ENCODE measurements at places on chromosomes 4 and X. TPM values are rescaled to one million over a fixed set of nuclear protein-coding genes. Genes with fewer than 3 reads are reported as not detected.

DNA sequence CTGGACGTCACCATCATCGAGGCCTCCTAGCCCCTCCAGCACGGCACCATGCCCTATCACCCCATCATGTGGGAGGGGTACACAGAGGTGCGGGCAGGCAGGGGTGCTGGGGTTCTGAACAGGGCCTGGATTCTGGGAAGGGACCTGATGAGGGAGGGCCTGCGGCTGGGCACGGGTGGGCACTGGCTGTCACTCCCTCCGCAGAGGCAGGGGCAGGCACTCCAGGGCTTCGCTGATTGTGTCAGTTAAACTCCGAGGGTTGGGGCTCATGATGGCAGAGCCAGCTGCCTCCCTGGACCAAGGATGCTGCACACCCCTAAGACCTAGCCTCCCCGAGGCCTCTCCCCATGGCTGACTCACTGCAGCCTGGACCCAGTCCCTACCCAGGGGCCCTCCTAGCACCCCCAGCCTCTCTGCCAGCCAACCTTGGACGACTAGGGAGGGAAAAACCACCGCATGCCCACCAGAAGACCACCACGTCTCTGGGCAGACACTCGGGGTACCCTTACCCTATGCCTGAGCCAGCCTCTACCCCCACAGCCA lies 45.9 kb downstream of the ZFYVE28 start:
- H3K4me3 ChIP-seq: no peak overlapping the region
- H3K36me3 ChIP-seq: no peaks in the 10 kb centered on the region
- no peaks in the 10 kb centered on the region for H3K4me1 ChIP-seq

DNA sequence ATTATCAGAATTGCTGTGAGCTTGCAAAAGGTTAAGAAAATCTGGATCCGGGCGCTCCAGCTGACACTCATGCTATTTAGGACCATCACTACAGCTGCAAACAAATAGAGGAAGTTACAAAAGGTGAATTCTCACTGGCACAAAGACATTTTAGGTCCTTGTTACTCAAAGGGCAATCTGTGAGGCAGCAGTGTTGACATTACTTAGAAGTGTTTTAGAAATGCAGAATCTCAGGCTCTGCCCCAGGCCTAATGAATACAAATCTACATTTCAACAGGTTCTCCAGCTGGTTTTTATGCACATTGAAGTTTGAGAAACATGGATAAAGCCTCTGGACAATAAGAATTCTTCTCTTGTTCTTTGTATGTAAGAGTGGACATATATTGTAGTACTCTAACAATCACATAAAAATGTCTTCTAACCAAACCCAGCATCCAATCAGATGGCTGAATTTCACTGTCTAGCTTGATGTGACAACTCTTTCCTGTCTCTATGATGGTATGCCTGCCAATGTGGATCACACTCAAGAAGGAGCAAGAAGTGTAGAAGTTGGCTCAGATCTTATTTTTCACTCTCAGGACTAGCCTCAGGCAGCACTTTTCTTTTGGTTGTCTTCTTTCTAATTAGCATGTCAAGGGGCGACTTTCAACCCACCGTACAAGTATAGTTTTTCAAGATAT lies 18.8 kb downstream of the SLC7A11 start:
- no peak overlapping the region for H3K4me3 ChIP-seq
- no peak for DNase-seq
- no peaks in the 10 kb centered on the region for H3K27me3 ChIP-seq

- H3K4me3 ChIP-seq: no peak overlapping the region
- no peak for DNase-seq
- no peaks in the 10 kb centered on the region for H3K4me1 ChIP-seq
- no peak overlapping the region for H3K27ac ChIP-seq
Measured at GRCh38 chr4:95186666-95187065, 362.1 kb downstream of the UNC5C start.

GRCh38 chrX:103098488-103098887 lies 5.5 kb upstream of the NXF3 start:
- no peaks in the 10 kb centered on the region for H3K4me1 ChIP-seq
- H3K27me3 ChIP-seq: no peaks in the 10 kb centered on the region
- no peak overlapping the region for H3K27ac ChIP-seq
- no peaks in the 10 kb centered on the region for H3K36me3 ChIP-seq

DNA sequence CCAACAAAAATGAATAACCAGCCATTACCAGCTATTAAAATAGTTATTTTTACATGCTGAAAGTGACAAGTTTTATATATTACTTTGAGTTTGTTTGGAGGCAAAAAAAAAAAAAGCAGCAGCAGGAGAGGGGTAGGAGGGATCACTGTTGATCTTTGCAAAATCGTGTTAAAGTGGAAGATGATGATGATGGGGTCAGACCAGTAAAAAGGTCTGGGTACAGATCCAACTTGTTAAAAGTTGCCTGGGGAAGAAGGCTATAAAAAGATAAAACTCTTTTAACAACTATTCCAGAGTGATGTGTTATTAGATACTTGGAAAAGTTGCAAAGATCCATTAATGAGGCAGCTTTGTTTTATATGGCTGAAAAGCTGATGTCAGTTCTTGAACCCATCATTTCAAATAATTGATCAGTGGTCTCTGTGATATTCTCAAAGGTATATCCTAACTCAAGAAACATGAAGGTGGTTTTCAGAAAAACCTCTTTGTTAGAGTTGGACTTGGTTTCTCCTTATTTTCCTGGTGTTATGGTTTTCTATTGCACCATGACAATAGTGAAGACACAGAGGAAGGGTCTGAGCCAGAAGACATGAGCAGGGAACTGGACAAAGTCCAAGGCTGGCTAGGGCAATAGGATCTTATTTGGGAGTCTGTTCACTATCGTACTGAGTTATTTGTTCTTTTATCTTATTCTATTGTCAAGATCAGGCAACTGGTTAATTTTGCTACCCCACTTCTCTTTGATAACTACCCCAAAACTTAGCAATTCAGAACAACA lies 44.8 kb downstream of the EDNRA start:
- H3K4me3 ChIP-seq: no peak overlapping the region
- H3K27me3 ChIP-seq: no peaks in the 10 kb centered on the region
- H3K36me3 ChIP-seq: no peaks in the 10 kb centered on the region
- peaks cover 25% of the 10 kb centered on the region for H3K4me1 ChIP-seq

NHSL2 gene
- 12.3 TPM for total RNA-seq

- no peaks in the 10 kb centered on the region for H3K27me3 ChIP-seq
- no peak for DNase-seq
- H3K4me3 ChIP-seq: no peak overlapping the region
- H3K36me3 ChIP-seq: no peaks in the 10 kb centered on the region
Measured at GRCh38 chr4:140331245-140331644, 42.2 kb upstream of the SCOC start.

- no peaks in the 10 kb centered on the region for H3K27me3 ChIP-seq
- H3K27ac ChIP-seq: no peak overlapping the region
- no peaks in the 10 kb centered on the region for H3K36me3 ChIP-seq
- no peaks in the 10 kb centered on the region for H3K4me1 ChIP-seq
- H3K4me3 ChIP-seq: no peak overlapping the region
Measured at GRCh38 chrX:73524906-73525305, 38.1 kb upstream of the CHIC1 start.

RGS12 gene
- 64.8 TPM for total RNA-seq

DNA sequence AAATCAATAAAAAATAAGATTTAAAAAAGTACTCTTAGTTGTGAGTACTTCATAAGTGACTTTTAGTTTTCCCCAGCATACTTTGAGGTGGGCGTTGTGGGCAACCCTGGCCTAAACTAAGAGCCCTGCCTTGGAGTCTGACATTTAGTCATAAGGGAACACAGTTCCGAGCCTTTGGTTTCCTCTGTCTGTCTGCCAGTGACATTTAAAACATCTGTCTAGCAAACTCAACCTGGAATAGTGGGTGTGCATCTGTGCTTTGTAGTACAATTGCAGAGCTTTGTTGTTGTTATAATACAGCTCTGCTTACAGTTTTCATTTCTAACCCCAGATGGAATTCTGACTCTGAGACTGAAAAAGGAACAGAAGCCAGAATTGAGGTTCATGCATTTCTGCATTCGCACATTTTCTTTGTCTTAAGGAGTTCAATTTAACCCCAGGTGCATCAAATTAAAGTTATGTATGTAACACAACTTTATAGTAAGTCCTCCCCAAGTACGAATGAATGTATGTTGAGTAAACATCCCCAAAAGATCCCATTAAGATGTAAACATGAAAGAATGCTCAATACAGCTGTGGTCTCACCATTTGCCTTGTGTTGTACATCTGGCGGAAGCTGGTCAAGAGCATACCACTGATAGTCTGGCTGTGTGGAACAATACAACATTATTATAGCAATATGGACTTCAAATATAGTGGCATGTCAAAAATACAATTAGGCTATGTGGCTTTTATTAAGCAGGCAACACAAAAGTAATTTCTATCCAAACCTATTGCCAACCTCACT lies 25.9 kb downstream of the TNIP3 start:
- DNase-seq: no peak
- no peaks in the 10 kb centered on the region for H3K36me3 ChIP-seq
- no peaks in the 10 kb centered on the region for H3K4me1 ChIP-seq

PABPC1L2A gene
- not detected for total RNA-seq

SMIM10L2A gene
- 1.5 TPM for total RNA-seq

STK26 gene
- total RNA-seq: 18.9 TPM

SH3BP2 gene
- total RNA-seq: 102 TPM

TCEAL6 gene
- total RNA-seq: 1.7 TPM

ARL13A gene
- total RNA-seq: not detected

PRDM5 gene
- total RNA-seq: 15.2 TPM

All from vagina (tissue), 2 donors.